ENCODE measurements at places on chromosomes 16 and 17.

GRCh38 chr17:8126491-8127066, 2.7 kb upstream of the HES7 start:
- no peak for DNase-seq

DNA sequence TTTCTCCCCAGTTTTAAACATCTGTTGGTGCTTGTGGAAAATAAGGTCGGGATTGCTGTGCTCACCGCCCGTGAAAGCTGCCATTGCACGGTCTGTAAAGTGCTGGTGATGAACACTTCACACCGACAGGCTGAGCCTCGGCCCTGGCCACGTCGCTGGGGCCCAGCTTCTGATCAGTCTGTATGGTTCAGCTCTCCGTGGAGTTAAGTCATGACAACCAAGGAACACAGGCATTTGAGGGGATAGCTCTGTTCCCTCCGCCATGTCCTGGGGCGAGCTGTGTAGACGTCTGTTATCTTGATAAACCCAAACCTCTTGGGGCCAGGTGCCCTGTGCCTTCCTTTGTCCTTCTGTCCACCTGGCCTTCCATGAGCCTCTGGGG, 110.6 kb downstream of the METRNL start:
- DNase-seq: peak; percentile 79

GRCh38 chr17:5069724-5070123, 8.5 kb upstream of the ZFP3 start:
- no peak for DNase-seq

- DNase-seq: no peak
Observed at GRCh38 chr17:40518401-40519088, 17.1 kb upstream of the TNS4 start.

DNA sequence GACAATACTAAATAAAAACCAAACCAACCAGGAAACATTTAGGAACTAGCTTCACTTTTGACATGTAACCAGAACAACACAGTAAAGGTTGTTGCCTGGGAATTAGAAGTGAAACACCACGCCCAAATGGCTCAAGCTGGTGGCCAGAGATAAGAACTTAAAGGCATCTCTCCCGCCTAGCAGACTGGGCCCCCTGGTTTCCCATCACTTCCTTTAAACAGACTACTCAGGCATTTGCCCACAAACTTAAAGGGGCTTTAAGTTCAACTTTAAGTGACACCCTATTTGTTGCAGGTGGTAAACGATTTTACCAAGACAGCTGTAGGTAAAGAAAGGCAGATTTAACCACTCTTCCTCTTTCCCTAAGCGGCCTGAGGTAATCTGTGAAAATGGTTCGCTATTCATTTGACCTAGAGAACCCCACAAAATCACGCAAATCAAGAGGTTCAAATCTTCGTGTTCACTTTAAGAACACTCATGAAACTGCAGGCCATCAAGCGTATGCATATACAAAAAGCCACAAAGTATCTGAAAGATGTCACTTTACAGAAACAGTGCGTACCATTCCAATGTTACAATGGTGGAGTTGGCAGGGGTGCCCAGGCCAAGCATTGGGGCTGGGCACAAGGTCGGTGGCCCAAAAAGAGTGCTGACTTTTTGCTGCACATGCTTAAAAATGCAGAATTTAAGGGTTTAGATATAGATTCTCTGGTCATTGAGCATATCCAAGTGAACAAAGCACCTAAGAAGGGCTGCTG, 40.8 kb upstream of the BPTF start:
- no peak for DNase-seq

GRCh38 chr17:77527836-77528505, 387.2 kb downstream of the SEC14L1 start:
- DNase-seq: no peak

DNA sequence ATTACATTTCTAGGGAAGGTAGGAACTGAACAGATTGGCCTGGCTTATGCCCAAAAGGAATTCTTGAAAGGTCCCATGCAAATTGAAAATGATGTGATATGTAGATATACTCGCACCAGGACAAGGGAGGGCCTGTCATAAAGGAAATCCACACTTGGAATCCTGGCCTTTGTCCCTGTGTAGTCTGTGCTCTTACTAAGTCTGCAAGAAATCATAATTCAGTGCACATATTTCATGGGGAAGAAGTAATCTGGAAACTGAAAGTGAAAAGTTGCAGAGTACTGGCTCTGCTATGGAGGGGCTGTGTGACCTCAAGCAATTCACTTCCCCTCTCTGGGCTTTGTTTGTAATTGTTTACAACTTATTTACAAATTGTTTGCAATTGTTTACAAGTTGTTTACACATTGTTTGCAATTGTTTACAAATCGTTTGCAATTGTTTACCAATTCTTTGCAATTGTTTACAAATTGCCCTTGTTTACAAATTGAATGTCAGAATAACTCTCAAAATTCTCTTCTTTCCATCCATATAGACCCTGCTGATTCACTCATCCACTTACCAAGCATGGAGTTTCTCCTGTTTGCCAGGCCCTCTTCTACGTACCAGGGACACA, 12.9 kb downstream of the SCNN1G start:
- no peak for DNase-seq

GRCh38 chr16:12113523-12114345, 137.2 kb downstream of the SNX29 start:
- DNase-seq: no peak

DNA sequence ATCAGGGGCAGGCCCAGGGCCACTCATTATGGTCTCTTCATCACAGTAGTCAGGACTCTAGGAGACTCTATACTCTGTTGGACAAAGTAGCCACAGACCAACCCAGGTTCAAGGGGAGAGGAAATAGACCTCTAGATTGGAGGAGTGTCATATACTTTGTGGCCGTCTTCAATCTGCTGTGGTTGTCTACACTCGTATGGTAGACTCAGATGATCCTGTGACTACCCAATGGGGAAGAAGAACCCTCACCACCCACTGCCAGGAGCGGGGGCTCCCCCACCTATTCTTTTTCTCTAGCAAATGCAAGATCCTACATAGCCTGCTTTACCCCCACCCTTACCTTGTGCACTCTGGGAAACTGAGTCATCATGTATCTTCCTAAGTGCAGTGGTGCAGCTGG, 80.5 kb downstream of the KSR1 start:
- DNase-seq: no peak

- no peak for DNase-seq
Observed at GRCh38 chr16:13594823-13595222, 325.1 kb upstream of the ERCC4 start.

DNA sequence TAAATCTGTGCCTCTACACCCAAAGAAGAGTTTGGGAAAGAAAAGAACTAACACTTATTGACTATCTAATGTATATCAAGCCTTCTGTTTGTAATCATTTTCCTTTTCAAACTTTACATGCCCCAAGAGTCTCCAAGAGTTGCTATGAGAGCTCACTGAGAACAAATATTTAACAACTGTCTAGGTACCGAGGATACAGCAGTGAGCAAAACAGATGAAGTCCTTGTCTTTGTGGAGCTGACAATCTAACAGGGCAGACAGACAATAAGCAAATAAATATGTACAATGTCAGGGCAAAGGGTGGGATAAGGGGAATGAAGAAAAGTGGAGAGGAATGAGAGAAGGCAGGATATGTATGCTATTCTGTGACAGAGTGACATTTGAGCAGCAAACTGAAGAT, 64.8 kb upstream of the KSR1 start:
- no peak for DNase-seq

GRCh38 chr17:51941272-51941671, 217.2 kb downstream of the CA10 start:
- no peak for DNase-seq

DNA sequence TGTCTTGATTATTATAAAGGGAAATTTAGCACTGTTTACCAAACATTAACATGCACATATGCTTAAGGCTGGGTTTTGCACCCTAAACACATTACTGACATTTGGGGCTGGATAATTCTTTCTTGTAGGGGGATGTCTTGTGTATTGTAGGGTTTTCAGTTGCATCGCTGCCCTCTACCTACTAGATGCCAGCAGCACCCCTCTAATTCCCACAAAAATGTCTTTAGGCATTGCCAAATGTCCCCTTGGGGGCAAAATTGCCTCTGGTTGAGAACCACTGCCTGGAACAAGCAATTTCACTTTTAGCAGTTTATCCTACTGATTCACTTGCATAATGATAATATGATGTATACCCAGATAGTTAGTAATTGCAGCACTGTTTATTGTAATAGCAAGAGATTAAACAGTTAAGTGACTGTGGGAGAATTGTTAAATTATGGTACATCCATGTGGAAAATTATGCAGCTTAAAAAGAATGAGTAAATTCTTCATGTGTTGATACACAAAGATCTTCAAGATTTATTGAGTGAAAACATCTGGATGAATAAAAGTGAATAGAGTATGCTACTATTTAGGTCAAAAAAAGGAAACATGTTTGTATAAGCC, 18.4 kb downstream of the PRSS54 start:
- DNase-seq: no peak

DNA sequence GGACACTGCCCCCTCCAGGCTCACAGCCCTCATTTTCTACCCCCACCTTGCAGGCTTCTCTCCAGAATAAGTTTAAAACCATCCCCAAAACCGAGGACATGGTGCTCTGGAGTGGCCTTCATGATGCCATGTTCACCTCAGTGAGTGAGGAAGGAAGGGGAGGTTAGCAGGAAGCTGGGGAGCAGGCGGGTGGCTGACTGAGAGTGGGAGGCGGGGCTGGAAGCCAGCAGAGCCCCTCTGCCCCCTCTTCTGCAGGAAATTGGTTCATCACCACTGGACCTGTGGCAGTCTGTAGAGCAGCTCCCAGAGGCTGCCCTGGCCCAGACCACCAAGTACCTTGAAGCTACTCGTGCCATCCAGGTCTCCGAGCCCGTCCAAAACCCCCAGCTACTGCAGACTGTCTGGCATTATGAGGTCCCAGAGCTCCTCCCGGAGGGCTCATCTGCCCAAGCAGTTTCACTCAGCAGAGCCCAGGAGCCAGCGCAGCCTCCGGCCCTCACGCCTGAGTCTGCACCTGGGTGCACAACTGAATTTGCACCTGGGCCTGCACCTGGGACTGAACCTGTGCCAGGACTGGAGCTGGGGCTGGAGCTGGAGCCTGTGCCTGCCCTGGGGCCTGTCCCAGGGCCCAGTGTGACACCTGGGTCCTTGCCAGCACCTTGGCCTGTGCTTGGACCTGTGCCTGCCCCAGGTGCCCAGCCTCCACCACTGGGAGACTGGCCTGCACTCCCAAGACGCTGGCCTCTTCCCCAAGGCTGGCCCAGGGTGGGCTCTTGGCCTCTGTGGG, 19.0 kb downstream of the C16orf96 start:
- no peak for DNase-seq

DNA sequence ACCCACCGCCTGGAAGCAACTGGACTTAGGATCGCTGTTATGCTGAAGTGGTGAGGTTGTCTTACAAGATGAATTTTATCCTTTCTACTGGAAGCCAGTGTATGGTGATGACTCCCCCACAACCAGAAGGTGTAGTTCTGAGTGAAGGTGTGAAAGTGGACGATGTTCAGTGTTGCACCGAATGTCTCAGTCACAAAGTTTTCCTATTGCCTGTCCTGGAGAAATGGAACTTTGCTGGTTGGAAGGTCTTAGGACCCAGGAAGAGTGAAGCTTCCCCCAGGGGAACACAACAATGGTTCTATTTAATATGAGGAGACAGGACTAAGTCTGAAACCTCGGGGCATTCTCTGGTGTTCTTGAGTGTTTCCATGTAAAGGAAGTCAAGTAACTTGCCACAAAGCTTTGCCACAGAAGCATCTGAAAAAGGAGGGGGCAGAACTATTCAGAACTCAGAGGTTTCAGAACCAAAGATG, 44.2 kb downstream of the USP22 start:
- no peak for DNase-seq

DNA sequence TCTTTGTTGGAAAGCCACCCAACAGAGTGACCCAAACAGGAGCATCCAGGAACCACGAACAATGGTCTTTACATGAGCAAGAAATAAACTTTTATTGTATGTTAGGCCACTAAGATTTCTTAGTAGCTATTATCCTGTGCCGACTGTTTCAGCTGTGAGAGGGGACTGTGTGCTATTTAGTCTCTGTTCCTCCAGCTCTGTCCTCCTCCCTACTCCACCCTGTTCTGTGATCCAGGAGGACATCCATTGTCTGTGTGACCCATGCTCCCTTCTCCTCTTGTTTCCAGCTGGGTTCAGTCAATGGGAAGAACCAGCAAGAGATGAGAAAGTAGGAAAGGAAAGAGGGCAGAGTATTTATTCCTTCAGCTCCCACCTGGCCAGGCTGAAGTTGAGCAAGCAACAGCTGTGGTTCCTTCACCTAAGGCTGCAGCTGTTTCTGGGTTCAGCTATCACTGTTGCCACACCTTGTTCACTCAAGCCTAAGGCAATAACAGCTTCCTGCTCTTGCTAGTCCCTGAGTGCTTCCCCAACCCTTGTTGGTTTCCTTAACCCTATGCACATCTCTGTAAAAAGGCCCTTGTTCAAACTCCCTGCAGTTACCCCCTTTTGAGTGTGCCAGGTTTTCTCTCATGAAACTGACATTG, 14.9 kb upstream of the B4GALNT2 start:
- DNase-seq: no peak

DNA sequence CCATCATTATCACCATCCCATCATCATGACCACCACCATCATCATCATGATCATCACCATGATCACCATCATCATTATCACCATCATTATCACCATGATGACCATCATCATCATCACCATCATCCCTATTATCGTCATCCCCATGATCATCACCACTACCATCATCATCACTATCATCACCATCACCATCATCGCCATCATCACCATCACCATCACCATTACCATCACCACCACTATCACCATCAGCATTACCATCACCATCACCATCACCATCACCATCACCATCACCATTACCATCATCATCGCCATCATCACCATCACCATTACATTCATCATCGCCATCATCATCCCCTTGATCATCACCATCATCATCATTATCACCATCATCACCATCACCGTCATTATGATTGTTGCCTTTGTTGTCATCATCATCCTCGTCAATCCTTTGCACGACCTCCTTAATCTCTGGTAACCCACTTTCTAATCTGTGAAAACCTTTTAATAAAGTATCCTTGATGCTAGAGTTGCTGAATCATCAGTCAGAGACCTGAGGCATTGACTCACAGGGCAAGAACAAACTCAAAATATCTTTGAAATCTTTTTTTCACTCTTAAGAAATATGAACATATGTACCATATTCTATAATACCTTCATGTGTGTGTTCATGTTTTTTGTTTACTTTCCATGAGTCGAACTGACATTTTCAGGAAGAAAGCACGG, 116.3 kb upstream of the FOXF1 start:
- DNase-seq: no peak

DNA sequence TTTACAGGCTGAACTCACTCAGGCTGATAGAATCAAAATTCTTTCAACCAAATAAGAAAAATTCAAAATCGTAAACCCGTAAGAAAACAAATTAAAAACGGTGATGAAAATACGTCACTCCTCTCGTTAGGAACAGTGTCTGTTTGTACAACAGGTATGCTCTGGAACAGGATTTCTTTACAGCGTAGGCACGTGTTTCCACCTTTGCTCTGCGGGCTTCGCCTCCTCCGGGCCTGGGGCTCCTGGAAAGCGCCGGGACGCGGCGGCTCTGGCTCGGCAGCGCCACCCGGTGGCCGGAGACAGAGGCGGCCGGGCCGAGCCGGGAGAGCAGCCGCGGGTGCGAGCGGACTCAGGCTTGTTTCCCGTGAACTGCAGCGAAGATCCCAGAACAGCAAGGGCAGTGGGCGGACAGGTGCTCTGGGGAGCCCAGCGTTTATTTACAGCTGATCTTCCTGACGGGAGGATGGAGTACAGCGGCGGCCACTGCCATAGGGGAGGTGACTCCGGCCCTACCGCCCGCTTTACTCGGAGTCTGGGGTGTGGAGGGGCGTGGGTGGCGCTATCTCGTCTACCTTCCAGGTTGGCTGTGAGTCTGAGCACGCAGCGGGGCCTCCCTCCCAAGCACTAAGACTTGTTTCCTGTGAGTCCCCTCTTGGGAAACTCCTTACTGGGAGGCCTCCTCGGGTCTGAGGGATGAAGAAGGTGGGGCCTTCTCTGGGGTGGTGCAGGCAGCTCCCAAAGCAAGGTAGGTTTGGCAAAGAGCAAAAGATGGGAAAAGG, 40.5 kb upstream of the ATP2A3 start:
- no peak for DNase-seq

Measured in vagina (tissue), 2 donors.